Astrocyte (in vitro differentiated cells and primary cell): ENCODE measurements at places on chromosomes 1 and 21.

DNA sequence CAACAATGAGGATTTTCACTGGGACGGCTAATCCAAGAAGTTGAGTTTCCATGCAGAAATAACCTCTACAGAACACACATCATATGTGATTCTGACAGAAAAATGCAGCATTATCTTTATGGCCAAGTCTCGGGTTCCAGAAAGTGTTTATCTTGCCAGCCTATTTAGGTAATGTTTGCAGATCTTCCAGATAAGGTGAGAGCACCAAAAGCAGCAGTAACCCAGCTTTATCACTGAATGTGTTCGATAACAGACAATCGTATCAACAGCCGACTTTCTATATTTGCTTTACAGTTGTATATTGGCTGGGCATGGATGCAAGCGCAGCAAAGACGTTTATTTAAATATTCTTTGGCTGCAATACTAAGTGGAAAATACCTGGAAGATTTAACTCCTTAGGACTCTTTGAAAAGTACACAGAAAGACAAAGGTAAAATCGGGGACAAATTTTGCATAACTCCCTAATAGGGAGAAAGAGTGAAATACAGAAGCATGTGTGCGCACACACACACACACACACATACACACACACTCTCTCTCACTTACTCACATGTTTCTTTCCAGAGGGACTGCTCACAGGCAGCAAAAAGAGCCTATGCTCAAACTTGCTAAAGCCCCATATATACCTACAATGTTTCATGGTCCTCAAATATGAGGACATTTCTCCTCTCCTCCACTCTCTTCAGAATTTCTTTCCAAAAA lies 3.0 kb upstream of the CTSK start:
- no peak for DNase-seq

GRCh38 chr1:226066415-226067078 lies 4.0 kb downstream of the H3-3A start:
- DNase-seq = peak; percentile 44

GRCh38 chr1:244137276-244137675 lies 86.2 kb downstream of the ZBTB18 start:
- no peak for DNase-seq

GRCh38 chr1:223535319-223535718 lies 130.2 kb downstream of the CAPN8 start:
- no peak for DNase-seq

DNA sequence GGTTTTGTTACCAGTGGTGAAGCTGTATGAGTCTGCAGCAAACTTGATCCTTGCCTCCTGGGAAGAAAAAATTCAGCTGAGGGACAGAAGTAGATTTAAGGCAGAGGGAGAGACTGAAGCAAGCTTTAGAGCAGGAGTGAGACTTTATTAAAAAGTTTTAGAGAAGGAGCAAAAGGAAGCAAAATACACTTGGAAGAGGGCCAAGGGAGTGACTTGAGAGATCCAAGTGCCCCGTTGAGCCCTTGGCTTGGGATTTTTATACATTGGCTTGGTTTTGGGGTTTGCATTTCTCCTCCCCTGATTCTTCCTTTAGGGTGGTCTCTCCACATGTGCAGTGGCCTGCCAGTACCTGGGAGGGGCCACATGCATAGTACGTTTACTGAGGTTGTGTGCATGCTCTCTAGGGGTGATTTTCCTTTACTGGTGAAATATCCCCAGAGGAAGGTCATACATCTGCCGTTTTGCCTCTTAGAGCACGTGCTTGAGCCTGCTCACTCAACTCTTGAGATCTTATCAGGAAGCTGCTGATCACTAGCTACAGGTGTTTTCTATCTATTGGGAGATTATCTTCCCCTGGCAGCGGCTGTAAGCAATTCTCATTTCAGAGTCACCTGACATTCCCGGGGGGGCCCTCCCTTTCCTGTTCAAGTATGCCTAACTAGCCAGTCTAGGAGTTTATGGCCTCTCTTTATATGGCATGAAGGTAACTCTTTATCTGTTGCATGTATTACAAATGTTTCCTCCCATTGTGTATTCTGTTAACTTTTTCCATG lies 20.3 kb downstream of the FASLG start:
- DNase-seq = no peak

- DNase-seq = peak; percentile 41
Measured at GRCh38 chr1:245153081-245153551, 1.7 kb upstream of the KIF26B start.

DNA sequence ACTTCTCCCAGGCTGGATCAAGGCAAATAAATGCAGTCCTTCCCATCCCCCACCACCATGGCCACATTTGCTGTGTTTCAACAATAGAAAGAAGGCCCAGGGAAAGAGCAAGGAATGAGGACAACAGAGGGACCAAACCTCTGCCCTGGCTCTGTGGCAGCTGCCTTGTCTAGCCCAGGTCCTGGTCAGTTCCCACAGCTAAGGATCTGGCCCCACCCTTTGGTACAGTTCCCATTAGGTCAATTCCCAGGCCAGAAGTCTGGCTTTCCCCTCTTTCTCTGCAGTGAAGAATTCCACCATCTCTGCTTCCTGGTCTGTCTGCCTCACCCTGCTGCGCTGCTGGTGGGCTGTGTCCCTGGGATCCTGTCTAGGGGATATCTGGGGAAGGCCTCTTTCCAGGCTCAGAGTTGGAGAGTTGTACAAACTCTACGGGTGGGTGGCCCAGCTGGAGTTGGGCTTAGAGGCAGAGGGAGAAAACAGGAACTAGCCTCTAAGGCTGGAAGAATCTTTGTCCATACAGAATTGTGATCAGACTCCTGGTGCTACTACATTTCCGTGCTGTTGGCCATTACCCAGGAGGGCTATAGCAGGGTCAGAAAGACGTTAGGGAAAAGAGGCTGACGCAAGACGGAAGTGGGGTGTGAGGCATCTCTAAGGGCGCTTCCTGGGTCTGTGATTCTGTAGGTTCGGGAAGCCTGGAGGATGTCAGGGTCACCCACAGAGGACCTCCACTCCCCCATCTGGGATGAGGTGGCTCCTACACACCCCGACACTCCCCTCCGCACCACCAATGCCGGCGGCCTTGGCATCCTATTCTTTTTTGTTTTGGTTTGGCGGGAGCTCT lies 953 bp upstream of the NDUFS2 start:
- no peak for DNase-seq

GRCh38 chr1:83024251-83024767 lies 974.6 kb downstream of the TTLL7 start:
- DNase-seq = no peak

DNA sequence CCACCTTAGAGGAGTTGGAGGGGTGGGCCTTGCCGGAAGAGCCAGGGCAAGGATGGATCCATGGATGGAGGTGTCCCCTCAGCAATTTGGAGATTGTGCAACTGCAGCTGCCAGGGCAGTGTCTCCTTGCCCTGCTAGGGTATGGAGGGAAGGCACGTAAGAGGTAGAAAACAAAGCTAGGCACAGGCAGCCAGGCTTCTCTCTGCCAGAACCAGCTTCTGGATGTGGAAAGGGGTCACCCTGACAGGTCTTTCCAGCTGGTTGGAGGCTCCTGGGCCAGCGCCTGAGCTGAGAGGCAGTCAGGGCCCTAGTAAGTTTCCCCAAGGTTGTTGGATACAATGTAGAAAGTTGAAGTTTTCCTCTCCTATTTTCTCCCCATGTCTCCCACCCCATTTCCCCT lies 15.2 kb upstream of the SLC25A34 start:
- no peak for DNase-seq

GRCh38 chr1:87404296-87404695 lies 75.6 kb downstream of the LMO4 start:
- DNase-seq = no peak
